ENCODE measurements at places on chromosomes 16 and 17. TPM values are rescaled to one million over a fixed set of nuclear protein-coding genes. Genes with fewer than 3 reads are reported as not detected.

- DNase-seq: no peak
These were observed 13.8 kb downstream of the CNGB1 start for GRCh38 chr16:57956924-57957672.

- no peak for DNase-seq
These were observed 110.6 kb downstream of the ABCC1 start for GRCh38 chr16:16059895-16060590.

DNA sequence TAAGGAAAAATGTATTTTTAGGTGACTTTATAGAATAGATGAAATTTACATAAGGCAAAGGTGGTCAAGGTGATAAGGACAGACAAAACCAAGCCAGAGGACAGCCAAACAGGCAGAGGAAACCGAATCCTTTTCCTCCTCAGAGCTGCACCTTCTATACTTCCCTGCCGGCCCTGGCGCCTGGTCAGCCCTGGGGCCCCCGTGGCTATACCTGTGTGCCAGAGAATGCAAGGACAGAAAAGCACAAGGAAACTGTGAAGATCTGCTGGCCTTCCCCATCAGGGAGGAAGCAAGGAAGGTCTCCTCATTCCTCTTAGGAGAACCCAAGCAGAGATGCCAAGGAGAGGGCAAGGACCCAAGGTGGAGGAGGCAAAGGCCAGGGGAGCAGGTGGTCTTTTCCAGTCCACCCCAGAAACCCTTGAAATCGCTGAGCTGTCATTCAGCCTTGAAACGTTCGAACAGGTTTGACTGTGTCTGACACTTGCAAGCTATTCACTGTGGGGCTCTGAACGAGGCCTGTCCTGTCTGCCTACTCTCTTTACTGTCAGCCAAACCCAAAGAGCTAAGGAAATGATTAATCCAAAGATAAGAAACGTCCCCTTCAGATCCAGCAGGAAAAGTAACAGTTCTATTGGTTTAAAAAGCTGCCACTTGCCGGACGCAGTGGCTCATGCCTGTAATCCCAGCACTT, 114.4 kb downstream of the XYLT1 start:
- DNase-seq: no peak

- DNase-seq: no peak
These were observed 28.9 kb upstream of the CMIP start for GRCh38 chr16:81415751-81416150.

DNA sequence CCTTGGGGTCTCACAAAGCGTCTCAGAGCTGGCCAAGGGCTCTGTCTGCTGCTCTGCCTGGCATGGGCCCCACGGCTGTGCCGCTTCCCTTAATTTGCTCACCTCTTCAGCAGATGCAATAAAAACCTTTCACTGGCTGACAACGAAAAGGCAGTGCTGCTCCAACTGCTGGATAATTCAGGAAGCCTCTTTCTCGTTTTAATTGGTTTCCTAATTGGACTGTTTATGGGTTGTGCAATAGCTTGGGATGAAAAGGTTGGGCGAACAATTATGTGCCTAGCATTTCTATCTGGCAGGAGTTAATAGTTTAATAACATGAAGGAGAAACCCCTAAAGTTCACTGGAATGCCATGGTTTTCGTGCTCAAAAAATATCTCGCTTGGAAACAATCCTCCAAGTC, 234.1 kb upstream of the IRX5 start:
- no peak for DNase-seq

GRCh38 chr17:73718362-73718761, 74.1 kb upstream of the SDK2 start:
- DNase-seq: no peak

GRCh38 chr16:17331071-17331607, 139.6 kb downstream of the XYLT1 start:
- DNase-seq: no peak

- no peak for DNase-seq
These were observed 125.3 kb downstream of the FTO start for GRCh38 chr16:53829186-53829747.

DNA sequence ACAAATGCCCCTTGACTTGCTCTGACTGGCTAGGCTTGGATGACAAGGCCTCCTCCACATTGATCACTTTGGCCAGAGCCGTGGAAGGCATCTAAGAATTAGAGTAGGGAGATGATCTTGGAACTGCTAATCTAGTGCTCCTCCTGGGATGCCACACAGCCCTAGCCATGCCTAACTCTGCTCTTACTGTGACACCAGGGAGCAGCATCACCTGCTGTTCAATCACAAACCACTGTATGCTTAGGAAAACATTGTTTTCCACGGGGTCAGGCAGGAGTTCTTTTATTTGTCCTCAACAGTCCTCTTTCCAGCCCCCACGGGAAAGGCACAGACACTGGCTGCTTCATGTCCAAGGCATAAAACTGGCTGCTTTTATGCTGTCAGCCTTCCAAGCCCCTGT, 46.3 kb downstream of the C16orf78 start:
- DNase-seq: no peak

DNA sequence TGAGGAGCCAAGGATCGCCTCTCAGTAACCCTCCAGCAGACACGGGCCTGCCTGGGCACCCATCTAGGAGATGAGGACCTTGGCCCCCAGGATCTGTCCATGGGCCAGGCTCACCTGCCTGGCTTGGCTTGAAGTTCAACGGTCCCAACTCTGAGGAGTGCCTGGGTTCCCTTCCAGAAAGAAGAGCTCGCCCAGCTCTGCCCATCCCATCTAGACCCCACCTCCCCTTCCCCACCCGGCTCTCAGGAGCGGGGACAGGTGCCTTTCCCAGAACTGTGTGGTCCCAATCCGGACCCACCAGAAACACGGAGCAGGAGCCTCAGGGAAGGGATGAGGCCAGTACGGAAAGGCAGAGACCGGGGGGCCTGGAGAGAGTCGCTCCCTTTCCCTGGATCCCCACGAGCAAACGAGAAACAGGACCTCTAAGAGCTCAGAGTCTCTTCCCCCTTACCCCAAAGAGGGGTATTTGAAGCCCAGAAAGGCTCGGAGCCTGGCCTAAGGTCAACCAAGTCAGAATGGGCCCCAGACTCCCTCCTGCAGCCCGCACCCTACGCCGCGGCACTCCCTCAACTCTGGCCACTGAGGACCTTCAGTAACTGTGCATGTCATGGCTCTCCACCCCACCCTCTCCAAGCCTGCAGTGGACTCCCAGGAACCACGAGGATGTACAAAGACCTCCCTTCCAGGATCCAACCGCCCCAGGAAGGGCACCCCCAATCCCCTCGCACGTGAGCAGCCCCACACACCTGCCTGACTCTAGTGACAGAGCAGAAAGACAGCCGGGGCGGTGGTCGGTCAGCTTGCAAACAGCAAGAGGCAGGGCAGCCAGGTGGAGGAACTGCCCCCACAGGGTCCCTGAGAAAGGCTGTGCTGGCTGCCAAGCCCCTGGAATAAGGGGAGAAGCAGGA, 5.4 kb downstream of the CLUH start:
- DNase-seq: no peak

GRCh38 chr16:24838554-24839266, 7.1 kb upstream of the SLC5A11 start:
- DNase-seq: no peak

DNA sequence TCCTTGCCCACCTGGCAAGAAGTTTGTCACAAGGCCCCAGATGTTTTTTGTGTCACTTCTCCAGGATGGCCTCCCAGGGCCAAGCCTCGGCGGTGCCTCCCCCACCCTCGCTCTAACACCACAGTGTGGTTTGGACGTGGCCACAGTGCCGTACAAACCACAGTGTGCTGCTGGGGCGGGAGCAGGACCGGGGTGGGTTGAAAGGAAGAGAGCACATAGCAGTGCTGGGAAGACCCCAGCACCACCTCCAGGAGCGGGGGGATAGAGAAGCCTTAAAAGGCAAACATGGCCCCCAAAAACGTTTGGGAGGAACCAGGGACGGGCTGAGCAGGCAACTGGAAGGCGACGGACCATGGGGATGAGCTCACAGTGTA, 5.0 kb upstream of the BCL6B start:
- no peak for DNase-seq

GRCh38 chr16:15810411-15810810, 46.4 kb downstream of the MYH11 start:
- DNase-seq: no peak

- DNase-seq: no peak
These were observed 9.0 kb downstream of the PIK3R5 start for GRCh38 chr17:8956465-8956902.

DNA sequence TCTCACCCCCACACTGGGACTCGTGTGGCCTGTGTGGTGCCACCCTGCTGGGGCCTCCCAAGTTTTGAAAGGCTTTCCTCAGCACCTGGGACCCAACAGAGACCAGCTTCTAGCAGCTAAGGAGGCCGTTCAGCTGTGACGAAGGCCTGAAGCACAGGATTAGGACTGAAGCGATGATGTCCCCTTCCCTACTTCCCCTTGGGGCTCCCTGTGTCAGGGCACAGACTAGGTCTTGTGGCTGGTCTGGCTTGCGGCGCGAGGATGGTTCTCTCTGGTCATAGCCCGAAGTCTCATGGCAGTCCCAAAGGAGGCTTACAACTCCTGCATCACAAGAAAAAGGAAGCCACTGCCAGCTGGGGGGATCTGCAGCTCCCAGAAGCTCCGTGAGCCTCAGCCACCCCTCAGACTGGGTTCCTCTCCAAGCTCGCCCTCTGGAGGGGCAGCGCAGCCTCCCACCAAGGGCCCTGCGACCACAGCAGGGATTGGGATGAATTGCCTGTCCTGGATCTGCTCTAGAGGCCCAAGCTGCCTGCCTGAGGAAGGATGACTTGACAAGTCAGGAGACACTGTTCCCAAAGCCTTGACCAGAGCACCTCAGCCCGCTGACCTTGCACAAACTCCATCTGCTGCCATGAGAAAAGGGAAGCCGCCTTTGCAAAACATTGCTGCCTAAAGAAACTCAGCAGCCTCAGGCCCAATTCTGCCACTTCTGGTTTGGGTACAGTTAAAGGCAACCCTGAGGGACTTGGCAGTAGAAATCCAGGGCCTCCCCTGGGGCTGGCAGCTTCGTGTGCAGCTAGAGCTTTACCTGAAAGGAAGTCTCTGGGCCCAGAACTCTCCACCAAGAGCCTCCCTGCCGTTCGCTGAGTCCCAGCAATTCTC, 27.4 kb downstream of the STH start:
- DNase-seq: no peak

- DNase-seq: no peak
These were observed 880 bp downstream of the SARM1 start for GRCh38 chr17:28372203-28372944.

GRCh38 chr16:30983289-30983889, 1.6 kb upstream of the HSD3B7 start:
- no peak for DNase-seq

DNA sequence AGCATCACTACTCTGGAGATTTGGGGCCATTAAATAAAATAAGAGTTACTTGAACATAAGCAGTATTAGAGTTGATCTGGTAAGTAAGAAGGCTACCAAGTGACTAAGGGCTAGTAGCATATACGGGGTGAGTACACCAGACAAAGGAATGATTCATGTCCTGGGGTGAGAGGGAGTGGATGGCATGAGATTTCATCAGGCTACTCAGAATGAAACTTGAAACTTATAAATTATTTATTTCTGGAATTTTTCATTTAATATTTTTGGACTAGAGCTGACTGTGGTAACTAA, 2.3 kb downstream of the SLFN5 start:
- DNase-seq: no peak

GRCh38 chr16:86554599-86554916, 477 bp downstream of the MTHFSD start:
- DNase-seq: no peak

DNA sequence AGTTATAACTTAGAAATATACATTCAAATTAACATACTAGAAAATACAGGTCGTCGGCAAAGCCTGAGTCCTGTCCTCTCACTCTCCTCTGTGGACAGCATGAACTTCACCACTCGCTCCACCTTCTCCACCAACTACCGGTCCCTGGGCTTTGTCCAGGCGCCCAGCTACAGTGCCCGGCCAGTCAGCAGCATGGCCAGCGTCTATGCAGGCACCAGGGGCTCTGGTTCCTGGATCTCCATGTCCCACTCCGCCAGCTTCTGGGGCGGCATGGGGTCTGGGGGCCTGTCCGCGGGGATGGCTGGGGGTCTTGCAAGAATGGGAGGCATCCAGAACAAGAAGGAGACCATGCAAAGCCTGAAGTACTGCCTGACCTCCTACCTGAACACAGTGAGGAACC, 319.4 kb downstream of the ZFHX3 start:
- DNase-seq: no peak

GRCh38 chr16:5665834-5666233, 568.2 kb upstream of the EEF2KMT start:
- no peak for DNase-seq

- DNase-seq: no peak
These were observed 609.2 kb downstream of the TOX3 start for GRCh38 chr16:51937771-51938170.

DNA sequence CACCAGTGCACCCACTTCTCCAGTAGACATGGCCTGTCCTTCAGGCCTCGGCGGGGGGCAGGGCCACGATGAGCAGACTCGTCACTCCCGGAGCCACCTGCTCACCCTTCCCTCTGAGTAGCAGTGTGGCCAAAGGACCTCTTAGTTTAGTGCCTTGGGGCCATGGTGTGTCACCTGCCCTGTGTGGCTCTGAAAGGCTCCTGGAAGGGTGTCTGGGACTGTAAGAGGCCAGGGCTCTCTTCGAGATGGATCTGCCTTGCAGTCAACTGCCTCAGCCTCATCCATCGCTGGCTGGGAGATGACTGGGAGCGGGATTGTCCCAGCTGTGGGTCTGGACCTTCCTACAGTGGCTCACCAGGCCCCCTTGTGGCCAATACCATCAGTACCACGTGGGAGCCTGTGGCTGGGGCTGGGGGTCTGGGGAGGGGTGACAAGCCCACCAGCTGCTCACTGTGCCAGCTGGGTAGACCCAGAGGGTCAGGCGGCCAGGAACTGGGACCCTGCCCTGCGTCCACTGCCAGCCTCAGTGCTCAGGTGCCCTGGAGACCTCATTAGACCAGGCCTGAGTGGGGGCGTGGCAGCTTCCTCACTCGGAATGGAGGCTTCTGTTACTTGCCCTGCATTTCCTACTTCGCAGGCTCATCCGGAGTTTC, 133.4 kb downstream of the OR1D5 start:
- DNase-seq: no peak

KRTAP17-1 gene
- not detected for polyA plus RNA-seq

DPEP1 gene
- 13.1 TPM for polyA plus RNA-seq

RSKR gene
- 20.7 TPM for polyA plus RNA-seq

KRT33B gene
- polyA plus RNA-seq: not detected

TNFRSF13B gene
- polyA plus RNA-seq: not detected

RDM1 gene
- 2.0 TPM for polyA plus RNA-seq

CPPED1 gene
- 8.6 TPM for polyA plus RNA-seq

HAGHL gene
- polyA plus RNA-seq: 3.1 TPM
